ENCODE measurements at places on chromosomes 6 and 20.
A peak's percentile ranks its signal among the peaks of the same experiment; 100 is the strongest.

- DNase-seq: no peak
These were observed 156.6 kb downstream of the ZDHHC14 start for GRCh38 chr6:157537556-157537955.

DNA sequence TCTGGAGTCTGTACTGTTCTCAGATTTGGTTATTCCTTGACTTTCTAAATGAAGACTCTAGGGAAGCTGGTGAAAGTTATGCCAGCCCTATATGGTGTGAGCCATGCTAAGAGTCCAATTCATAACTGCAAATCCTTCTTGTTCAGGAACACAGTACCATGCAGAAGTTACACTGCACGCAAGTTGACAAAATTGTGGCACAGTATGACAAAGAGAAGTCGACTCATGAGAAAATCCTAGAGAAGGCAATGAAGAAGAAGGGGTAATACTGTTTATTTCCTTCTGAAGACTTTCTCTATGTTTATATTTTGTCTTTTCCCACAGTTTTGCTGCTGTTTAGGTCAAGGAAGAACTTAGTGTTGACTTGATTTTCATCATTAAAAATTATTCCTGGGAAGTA lies 61.2 kb upstream of the LAMP5 start:
- DNase-seq: no peak

- peak; percentile 98 for DNase-seq
These were observed 12.4 kb upstream of the CCN5 start for GRCh38 chr20:44702776-44703175.

DNA sequence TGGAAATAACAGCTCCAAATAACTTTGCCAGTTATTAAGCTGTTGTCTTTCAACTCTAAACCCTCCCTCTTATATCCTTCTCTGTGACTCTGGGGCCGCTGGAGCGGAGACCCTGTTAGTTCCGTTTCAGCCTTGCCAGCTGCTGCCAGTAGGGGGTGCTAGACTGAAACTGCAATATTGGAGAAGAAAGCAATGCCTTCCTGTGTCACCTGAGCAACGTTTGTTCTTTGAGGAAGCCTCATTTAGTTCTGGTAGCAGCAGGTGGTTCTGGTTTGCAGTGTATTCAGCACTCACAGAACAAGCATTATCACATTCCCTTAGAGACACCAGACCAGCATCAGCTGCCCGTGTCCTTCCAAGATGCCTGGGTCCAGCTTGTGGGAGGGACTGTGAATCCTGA lies 22.9 kb upstream of the JAG1 start:
- no peak for DNase-seq

DNA sequence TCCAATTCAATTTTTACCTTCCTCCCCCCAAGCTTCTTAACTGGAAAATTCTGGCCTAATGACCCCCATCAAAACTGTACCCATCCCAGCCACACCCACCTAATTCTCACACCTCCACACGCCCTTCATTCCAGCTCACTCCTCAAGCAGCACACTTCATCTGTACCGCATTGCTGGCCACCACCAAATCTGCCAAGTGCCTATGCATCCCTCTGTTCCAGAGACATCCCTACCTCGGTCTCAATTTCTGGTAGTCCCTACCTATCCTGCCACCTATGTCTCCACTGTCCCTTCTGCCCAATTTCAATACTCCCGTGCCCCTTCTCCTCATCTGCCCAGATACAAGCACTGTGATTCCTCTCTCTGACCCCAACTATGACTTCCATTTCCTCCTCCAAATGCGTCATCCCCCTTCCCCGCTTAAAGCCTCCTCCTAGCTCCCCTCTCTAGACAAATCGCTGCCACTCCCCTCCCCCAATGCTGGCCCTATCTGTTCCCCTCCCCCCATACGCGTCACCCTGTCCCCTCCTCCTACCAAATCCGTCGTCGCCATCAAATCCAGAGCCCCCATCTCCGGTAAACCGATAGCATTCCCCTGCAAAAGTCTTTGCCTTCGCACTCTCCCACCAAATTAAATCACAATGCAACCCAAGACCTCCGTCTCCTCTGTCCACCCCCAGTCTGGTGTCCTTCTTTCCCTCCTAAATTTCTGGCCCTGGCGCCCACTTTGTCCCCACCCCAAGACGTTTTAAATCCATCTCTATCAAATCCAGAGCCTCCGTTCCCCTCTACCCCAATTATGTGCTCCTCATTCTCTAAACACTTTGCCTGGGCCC lies 1.2 kb downstream of the MTCH1 start:
- peak; percentile 78 for DNase-seq

DNA sequence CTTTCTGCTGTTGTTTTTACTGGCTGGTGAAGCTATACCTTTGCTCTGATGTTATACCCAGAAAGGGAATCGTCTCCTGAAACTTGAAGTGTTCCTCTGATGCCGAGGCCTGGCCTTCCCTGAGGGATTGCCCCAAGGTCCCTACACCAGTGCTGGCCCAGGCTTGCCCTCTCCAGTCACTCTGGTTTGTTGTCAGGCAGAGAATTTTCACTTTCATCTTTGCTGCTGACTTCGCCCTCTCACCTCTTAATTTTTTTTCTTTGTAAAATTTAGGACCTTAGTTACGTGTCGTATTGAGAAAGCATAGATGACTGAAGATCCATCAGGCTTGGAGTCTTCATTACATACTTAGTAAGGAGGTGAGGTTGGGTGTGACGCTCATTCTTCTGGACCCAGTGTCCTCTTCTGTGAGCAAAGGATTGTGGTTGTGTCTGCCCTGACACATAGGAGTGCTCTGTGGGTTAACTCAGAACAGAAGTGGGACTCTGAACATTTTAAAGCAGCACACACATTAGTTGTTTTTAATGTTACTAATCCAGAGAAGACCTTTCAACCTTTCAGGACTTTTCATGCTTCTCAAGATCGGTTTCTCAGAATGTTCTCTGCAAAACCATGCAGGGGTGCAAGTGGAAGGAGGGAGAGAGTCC lies 45.4 kb downstream of the TULP4 start:
- DNase-seq: no peak

- DNase-seq: no peak
These were observed 9.1 kb downstream of the CHRNA4 start for GRCh38 chr20:63351811-63352591.

GRCh38 chr6:130111031-130111430 lies 92.7 kb downstream of the L3MBTL3 start:
- DNase-seq: no peak

DNA sequence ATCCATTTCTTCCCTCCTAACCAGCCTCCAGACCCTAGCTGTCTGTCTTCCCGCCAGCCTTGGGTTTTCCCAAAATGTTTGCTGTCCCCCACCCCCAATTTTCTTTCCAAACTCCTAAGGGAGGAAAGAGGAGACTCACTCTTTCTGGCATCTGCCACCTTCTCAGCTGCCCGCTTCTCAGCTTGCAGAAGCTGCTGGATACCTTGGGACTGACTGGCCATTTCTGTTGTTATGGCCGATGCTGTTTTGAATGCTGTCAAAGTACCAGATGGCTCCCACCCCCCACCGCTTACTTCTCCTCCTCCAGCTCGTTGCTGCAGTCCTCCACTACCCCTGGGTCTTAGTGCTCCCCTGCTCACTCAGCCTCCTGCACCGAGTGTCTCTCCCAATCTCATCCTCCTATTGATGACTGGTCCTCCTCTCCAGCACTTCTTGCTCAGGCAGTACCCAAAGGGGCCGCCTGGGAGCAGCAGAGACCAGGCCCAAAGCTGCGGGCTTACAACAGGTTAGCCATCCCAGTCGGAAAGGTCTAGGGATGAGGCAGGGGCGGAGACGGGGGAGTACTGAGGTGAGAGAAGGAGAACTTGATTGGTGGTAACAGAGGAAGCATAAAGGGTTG lies at the start of gene ATP6V1G2:
ATP6V1G2 (minus strand) TSS at position 270 of the 619 bp plus-strand sequence; CDS start at position 221, 49 bp downstream.
- DNase-seq: peak; percentile 91

GRCh38 chr6:2732503-2733089 lies 18.1 kb downstream of the MYLK4 start:
- no peak for DNase-seq

DNA sequence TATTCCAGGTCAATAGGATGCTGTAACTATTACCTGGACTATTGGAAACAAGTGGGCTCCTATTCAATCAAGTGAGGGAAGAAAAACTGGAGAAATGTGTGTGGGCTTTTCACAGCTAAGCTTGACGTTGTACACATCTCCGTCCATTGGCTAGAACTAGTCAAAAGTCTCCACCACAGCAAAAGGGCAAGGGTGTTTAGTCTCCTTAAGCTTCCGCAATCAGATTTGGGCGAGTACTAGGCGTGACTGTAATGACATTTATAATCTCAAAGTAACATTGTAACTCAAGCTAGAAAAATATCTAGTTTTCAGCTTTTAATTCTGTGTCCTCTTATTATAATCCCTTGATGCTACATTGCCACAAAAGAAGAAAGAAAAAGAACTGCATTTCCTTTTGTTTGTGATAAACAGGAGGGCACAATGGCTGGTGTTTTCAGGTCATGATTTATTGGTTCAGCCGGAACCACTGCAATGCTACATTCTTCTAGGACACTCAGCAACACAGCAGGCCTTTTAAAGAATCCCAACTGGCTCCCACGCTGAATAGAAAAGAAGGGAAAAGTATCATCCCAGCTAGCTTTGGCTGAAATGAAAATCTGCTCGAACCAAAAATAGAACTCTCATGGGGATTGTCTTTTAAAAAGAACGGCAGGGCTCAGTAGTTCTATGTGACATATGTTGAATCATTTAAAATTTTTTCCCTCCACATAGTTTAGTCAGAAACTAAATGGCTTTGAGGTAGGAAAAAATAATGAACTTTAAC lies 387.7 kb downstream of the BTBD3 start:
- peak; percentile 6 for DNase-seq

- DNase-seq: peak; percentile 25
These were observed 12.0 kb downstream of the SLC12A5 start for GRCh38 chr20:46040902-46041535.

GRCh38 chr20:47361057-47361915 lies 4.8 kb upstream of the ZMYND8 start:
- no peak for DNase-seq

GRCh38 chr6:17712576-17712975 lies 5.9 kb upstream of the NUP153 start:
- no peak for DNase-seq

DNA sequence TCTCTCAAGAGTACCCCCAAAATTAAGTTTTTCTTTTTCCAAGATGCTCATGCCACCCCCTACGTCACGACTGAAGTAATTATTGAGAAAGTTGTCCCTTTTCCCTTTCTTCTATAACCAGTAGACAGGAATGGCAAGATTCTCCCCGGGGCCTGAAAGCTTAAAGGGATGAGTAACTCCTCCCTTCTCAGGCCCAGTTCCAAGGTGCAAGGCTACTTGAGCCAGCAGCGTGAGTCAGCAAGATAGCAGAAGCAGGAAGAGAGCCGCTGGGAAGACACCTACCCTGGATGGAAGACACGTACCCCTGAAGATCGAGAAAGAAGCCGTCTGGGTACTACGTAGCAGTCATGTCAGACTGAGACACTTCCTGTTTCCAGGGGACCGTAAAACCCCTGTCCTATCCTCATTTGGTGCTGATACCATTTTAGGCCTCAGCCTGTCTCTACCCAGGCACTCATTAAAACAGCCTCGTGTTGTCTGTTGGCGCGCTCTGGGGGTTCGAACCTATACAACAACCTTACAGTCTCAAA lies 241.0 kb downstream of the ADGRG6 start:
- peak; percentile 90 for DNase-seq

GRCh38 chr6:3409699-3410384 lies 47.0 kb downstream of the SLC22A23 start:
- no peak for DNase-seq

DNA sequence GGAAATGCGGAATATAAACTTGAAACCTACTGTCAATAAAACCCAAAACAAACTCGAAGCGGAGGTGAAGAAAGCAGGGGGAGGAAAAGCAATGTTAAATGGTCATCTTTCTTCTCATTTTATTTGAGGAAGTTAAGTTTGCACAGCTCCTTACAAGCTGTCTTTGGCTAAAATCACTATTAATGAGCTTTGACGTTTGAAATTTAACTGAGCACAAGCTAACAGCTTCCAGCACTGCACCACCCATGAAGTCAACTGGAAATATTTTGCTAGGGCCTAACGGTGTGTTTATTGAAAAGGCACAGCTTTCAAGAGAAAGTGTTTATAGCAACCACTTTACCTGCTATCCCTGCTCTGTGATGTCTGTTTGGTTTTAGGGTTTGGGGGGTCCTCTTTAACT lies 103.8 kb downstream of the PKHD1 start:
- DNase-seq: no peak

- peak; percentile 90 for DNase-seq
These were observed 72.7 kb downstream of the IGF2R start for GRCh38 chr6:160041608-160042007.

- DNase-seq: no peak
These were observed 24.6 kb downstream of the SPATA2 start for GRCh38 chr20:49890471-49891361.

DNA sequence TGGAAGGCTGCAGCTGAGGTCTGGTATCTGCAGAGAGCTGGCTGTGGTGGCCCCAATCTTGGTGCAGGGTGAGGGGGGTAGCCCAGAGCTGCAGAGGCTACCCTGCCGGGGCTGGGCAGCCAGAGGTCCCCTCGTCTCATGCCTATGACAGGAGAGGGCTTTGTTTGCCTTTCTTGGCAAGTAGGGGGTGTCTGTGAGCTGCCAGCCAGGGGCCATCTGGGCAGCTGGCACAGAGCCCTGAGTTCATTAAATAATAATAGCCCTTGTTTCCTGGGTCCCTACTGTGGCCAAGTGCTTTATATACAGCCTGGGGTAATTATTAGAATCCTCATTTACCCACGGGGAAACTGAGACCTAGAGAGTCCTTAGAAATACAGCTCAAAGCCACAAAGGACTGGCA lies 66.6 kb downstream of the EZR start:
- DNase-seq: peak; percentile 30

DNA sequence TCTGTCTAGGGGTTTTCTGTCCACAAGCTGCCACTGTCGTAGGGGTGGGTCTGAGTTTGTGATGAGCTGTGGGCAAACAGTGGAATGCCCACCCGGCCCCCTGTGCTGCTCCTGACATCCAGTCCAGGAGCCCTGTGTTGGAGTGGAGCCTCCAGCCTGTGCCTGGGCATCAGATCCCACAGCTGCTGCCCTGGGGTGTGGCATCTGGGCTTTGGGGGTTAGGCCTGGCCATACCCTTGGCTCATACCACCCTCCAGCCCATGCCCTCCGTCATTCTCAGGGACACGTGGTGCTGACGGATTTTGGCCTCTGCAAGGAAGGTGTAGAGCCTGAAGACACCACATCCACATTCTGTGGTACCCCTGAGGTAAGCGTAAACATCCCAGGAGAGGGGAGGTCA lies 12.9 kb downstream of the SGK2 start:
- no peak for DNase-seq

GRCh38 chr6:15065261-15065989 lies 180.4 kb upstream of the JARID2 start:
- DNase-seq: peak; percentile 46

DNA sequence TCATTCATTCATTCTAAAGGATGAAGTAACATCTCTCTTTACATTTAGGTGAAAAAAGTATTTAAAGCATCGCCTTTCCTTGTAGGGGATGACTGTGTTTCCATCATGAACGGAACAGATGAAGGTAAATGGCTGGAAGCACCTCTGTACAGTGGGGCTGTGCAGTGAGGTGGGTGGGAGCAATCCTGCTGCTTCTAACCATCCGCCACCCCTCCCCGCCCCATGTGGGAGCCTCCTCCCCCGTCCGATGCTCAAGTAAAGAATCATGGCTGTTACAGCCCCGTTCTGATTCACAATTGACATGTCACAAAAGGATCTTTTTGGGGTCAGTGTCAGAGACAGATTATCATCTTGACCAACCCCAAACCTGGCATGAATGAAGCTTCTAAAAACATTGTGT lies 19.3 kb downstream of the ENTPD6 start:
- no peak for DNase-seq
